ENCODE measurements at places on chromosomes 6 and 20.

DNA sequence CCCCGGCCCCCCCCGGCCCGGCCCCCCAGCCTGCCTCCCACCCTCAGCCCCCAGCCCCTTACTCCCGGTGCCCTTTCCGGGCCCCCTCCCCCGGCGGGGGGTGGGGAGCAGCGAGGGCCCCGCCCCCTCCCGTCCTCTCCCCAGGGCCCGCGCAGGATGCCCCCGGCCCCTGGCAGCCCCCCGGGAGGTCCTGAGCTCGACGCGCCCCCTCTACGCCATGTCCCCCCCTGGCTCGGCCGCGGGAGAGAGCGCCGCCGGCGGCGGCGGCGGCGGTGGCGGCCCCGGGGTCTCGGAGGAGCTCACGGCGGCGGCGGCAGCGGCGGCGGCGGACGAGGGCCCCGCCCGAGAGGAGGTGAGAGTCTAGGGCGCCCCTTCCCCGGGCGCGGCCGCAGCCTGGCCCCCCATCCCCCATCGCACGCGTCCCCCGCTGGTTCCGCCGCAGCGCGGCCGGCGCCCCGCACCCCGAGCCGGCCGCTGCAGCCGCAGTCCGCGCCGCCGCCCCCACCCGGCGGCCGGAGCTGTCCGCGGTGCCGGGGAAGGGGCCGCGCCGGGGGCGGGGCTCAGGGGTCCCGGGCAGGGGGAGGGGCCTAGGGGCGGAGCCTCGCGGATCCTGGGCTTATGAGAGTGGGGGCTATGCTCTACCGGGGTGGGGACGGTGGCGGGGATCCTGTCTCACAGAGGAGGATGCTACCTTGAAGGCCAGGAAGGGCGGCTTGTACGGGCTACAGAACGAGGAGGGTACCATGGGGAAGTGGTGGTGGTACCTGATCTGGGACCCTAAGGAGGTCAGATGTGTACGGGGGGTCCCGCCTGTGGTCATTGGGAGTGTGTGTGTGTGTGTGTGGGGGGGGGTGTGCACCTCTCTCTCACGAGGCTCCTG is 516 bp downstream of the TMEM151B start:
- DNase-seq: no peak

DNA sequence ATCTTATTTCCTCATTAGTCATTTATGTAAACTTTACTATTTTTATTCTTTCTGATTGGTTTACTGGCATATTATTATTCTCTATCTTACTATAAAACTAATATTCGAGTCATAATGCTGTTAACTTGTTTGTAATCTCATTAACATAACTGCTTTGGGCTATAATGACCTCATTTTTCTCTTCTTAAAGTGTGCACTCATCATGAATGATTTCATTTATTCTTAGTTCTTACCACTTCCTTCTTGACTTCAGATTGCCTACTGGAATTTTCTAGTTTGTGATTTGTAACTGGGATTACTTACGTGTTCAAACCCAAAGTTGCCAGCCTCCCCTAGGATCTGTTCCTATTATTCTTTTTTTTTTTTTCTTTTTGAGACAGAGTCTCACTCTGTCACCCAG is 91.8 kb upstream of the TNFAIP3 start:
- no peak for DNase-seq

GRCh38 chr6:11921017-11921438 is 91.1 kb upstream of the HIVEP1 start:
- no peak for DNase-seq

GRCh38 chr6:2594868-2595267 is 155.9 kb downstream of the MYLK4 start:
- no peak for DNase-seq

- DNase-seq: no peak
These were observed 6.3 kb upstream of the TSHZ2 start for GRCh38 chr20:52965819-52966218.

DNA sequence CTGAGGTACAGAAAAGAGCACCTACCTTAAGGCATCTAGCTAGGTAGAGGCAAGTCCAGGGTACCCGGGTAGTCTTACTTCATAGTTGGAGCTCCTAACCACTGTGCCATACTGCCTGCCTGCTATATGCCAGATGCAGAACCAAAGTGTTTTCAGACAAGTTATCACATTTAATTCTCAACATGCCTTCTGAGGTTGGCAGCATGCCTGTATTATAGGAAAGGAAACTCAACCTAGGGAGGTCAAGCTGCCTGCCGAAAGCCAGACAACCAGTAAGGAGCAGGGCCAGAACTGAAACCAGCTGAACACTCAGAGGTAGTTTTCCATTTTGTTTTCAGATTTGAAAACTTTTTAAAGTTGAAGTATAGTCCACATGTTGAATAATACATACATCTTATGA is 5.4 kb downstream of the CTNNBL1 start:
- DNase-seq: no peak

DNA sequence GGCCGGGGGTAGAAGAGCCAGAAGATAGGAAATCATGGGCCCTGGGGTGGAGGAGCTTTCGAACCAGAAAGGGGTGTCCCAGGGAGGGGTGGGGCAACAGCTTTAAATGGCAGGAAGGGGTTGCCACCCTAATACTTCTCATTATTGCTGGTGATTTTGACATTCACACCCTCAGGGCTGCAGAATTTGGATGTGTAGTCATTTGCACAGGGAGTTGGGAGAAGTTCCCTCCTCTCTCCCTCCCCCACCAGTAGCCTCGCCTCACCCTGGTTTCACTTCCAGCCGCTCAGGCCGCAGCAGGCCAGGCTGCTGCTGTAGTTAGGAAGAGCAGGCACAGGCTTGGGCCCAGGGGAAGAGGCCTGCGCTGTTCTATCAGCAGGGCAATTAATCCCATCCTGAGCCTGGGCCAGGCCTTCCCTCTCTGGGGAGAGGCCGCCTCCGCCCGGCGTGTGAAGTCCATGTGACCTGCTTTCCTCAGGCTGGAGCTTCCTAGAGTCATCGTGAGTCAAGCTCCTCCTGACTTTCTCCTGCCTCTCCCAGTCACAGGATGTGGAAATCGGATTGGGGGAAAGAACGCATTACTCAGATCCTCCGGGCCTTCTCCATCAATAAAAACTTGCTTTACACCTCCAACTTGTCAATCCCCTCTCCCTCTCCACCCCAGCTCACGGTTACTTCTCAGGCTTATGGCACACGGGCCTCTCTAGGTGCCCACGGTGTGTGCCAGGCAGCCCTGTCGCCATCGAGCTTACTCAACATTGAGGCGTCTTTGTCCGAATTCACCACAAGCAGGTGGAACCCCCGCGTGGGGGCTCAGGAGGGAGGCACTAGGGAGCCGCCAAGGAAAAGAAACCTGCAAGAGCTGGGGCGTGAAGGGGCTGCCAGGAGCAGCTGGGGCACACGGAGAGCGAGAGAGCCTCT is 7.8 kb downstream of the ADTRP start:
- DNase-seq: peak; percentile 52
